Activated CD4-positive, alpha-beta T cell treated with anti-CD3 and anti-CD28 coated beads for 48 hours (primary cell): ENCODE measurements at places on chromosomes 7 and 10.
A peak's percentile ranks its signal among the peaks of the same experiment; 100 is the strongest.

- no peak for DNase-seq
Observed at GRCh38 chr7:7933915-7934526, 34.6 kb upstream of the GLCCI1 start.

GRCh38 chr7:24059775-24060174 lies 224.2 kb upstream of the NPY start:
- no peak for DNase-seq

DNA sequence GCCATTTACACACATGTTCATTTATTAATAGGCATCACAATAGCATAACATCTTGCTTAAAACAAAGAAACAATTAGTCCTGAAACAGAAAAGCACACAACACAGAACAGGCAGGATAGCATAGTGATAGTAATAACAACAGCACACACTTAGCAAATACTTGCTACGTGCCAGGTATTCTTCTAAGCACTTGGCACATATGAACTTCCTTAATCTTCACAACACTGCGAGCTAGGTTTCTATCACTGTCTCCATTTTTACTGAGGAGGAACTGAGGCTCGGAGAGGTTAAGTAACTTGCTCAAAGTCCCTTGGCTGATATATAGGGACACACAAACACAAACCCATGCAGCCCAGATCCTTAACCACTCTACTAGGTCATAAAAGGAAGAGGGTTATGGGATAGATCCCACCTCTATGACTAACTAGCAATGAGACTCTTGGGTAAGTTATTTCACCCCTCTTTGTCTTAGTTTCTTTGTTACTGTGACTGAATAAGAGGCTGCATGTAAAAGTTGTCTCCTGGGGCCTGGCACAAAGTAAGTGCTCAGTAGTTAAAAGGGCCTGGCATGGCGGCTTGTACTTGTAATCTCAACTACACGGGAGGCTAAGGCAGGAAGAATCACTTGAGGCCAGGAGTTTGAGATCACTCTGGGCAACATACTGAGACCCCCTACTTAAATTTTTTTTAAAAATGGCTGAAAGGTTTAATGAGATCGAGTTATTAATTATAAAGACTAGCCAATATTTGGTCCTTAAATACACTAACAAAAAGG lies 181.0 kb upstream of the RHOBTB1 start:
- no peak for DNase-seq

DNA sequence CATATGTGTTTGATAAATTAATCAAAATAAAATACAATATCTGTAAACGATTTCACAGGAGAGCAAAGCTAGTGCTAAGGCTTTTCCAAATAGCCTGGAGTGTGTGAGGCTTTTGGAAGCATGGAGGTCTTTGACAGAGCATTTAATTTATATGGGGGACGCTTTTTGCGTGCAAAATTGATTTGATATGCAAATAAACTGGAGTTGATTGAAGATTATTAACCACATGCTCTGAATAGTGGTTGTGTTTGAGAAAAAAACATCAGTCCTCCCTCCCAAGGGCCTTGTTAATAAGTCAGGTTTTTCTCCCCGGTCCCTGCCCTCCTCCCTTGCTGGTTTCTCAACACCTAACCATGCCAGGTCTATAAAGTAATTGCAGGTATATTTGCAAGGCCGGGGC lies 85.1 kb upstream of the FGFR2 start:
- no peak for DNase-seq

- no peak for DNase-seq
Observed at GRCh38 chr7:152848026-152848425, 88.5 kb downstream of the ACTR3B start.

DNA sequence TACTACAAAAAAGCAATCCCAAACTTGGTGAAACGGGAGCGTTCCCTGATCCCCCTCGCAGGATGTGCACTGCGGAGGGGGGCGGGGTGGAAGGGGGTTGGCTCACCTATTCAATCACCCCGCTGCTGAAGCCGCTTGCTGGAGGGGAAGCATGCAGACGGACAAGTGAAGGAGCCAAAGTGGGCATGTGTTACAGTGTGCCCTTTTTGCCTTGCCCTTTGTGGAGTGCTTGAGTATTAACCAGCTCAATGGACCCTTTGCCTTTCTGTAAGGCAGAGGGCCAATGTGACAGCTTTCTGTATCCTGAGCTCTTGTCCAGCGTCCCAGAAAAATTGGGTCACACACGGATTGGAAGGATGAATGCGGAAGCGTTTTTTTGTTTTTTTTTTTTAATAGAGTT lies 348.9 kb upstream of the NPSR1 start:
- DNase-seq, result no peak

DNA sequence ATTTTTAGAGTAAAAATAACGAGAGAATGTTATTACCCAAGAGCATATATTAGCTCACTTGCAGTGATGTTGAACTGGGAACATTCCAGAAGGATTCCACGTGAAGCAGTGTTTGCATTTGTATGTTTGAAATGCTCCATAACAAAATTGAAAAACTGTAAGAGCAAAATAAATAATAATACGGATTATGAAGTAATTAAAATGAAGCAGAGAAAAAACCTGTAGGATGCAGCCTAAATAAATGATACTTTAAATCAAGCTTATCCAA lies 203.3 kb downstream of the BAMBI start:
- DNase-seq, result no peak

- no peak for DNase-seq
Observed at GRCh38 chr7:129295015-129295423, 70.2 kb downstream of the AHCYL2 start.

GRCh38 chr7:70153933-70154332 lies 555.7 kb downstream of the AUTS2 start:
- no peak for DNase-seq

- no peak for DNase-seq
Observed at GRCh38 chr10:76429368-76430060, 998.1 kb downstream of the LRMDA start.

DNA sequence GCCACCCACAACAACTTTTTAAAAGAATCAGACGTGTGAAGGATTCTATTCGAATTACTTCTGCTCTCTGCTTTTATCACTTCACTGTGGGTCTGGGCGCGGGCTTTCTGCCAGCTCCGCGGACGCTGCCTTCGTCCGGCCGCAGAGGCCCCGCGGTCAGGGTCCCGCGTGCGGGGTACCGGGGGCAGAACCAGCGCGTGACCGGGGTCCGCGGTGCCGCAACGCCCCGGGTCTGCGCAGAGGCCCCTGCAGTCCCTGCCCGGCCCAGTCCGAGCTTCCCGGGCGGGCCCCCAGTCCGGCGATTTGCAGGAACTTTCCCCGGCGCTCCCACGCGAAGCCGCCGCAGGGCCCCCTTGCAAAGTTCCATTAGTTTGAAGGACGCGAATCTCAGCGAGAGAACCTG lies 461 bp upstream of the HTRA1 start:
- no peak for DNase-seq

DNA sequence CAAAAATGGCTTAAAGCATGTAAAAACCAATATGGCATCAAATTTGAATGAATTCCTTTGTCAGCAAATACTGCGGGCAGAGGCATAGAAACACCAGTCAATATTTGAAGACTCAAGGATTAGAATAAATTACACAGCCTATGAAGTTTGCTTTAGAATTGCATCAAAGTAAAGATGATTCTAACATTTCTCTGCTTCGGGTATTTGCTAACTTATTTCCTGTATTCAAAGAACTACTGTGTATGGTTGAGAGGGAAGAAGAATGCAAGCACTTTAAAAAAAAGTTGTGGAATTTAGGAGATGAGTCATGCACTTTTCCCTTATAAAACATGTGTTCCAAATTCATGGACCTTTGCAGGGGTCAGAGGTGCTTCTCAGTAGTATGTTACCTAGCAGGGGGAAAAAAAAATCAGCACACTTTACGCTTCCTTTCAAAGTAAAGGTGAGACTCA lies 90.1 kb downstream of the PIP4K2A start:
- DNase-seq, result no peak

GRCh38 chr7:129368389-129368986 lies 65.7 kb upstream of the STRIP2 start:
- peak; percentile 28 for DNase-seq

DNA sequence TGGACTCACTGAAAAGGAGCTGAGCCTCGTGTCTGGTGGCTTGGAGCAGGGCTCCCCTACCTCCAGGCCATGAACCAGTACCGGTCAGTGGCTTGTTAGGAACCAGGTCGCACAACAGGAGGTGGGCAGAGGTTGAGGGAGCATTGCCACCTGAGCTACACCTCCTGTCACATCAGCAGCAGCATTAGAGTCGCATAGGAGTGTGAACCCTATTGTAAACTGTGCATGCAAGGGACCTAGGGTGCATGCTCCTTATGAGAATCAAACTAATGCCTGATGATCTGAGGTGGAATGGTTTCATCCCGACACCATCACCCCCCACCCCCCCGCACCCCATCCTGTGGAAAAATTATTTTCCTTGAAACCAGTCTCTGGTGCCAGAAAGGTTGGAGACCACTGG lies 50.4 kb downstream of the TSPAN15 start:
- no peak for DNase-seq

DNA sequence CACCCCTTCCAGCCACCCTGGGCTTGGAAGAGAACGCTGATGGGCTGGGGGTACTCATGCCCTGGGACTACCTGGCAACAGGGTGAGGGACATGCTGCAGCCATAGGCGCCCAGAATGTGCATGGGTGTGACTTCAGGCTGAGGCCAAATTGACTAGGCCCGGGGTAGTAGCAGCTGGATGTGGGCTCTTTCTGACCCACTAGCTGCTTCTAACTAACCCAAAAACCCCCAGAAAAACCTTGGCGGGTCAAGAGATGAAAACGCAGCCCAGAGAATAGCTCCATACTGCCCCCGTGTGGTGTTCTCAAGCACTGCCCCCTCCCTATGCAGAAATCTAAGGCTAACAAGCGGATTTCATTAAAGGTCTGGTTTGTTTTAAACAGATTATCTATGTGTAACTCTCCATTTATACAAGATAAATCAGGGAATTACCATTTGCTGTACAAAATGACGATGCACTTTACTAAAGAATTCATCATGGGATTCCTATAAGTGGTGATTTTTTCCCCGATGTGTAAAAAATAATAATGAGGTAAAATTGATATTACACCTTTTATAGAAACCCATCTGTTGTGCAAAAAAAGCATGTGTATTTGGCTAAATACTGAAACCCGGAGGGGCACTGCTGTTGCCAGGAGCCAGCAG lies 4.2 kb downstream of the SMARCD3 start:
- DNase-seq, result peak; percentile 77

DNA sequence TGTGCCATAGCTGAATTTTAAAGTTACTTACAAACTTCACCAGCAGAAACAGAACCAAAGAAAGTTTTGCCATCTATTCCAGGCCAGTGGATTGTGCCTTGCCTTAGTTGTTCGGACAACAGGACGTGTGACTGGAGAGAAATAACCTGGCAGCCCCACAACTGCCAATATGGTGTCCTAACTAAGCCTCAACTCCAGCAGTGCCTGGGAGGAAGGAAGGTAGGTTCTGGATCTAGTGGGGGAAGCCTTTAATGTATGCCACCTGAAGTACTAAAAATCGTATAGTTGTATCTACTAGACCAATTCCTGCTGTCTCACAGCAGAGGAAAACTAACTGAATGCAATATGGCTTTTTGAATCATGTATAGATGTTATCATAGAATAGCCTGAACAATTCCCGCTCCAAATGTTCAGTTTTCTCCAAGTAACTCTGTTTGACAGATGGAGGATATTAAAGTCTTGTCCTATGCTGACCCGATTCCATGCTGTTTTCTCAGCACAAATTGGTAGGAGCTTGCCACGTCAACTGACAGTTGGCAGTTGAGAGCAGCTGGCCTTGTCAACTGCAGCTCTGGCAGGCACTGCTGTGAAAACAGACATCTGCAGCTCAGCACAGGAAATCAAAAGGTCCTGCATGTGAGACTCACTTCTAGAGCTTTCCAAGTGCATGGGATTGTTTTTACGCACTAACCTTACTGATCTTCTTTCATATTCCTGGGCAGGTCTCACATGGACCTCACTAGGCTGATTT lies 84.5 kb upstream of the WNT16 start:
- no peak for DNase-seq

DNA sequence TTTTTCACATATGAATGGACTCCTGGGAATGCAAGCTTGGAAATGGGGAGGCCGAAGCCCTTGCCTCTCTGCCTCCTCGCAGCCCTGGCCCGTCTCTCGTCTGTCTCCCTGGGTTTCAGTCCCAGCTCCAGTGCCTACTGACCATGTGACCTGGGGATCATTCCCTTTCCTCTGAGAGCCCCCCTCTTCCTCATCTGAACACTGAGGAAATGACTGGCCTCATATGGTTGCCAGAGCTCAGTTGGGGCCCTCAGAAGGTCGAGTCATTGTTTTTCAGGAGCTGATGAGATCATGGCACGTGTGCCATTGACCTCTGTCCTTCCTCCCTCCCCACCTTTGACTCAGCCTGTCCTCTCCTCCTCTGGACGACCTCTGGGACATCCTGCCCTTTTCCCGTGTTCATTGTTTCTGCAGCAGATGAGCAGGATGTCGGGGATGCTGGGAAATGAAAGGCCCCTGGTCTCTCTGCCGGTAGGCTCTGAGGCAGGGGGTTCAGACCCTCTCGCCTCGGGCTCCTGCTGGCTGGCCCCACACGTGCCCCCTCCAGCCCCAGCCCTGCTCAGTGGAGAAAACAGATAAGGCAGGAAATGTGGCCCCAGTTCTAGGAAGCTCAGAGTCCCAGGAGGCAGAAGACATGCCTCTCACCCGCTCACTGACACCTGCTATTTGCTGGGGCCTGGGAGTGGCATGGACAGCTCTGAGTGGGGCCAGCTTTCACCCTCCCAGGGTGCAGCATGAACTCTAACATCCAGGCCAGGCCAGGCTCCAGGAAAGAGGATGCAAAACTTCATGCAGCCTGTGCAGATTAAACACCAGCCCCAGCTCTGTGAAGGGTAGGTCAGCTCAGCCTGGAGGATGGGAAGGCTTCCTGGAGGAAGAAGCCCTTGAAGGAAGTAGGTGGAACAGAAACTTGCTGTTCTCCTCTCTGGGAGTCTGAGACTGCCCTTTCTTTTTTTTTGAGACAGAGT lies 8.3 kb upstream of the PPP1R35 start:
- peak; percentile 21 for DNase-seq

GRCh38 chr7:767580-767940 lies 40.5 kb upstream of the PRKAR1B start:
- peak; percentile 25 for DNase-seq

DNA sequence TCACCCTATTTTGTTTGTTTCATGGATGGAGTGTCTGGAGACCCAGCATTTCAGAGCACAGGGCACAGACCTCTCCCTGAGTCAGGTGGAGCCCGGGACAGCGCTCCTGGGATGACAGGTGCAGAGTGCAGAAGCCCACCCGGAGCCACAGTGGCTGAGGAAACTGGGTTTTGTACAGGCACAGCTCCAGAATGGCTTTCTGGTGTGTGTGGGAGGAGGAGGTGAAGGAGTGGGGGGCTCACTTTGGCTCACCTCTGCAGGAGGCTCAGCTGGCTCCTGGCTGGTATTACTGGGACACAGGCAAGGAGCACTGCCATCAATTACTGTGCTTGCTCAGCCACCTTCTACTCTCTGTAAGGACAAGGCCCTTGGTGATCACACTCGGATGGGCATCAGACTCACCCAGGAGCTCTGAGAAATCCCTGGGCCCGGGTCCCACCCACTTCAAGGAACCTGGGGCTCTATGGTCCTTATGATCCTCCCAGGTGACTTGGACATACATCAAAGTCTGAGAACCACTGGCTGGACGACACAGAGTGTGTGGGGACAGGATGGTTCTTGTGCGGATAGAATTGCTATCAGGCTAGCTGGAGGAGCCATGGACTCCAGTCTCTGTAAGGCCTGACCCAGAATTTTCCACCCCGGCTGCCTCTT lies 221.1 kb upstream of the ZNF32 start:
- DNase-seq, result no peak
